ENCODE measurements at places on chromosomes 16 and 17.

- no peak for DNase-seq
These were observed 147.4 kb downstream of the CDK5R1 start for GRCh38 chr17:32634167-32634566.

DNA sequence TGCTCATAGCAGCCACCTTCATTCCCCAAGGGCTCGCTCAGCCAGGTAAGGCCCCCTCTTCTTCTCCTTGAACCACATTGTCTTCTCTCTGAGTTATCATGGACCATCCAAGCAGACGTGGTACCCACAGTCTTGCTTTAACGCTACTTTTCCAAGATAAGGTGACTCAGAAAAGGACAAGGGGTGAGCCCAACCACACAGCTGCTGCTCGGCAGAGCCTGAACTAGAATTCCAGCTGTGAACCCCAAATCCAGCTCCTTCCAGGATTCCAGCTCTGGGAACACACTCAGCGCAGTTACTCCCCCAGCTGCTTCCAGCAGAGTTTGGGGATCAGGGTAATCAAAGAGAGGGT lies 272 bp downstream of the CCL2 start:
- DNase-seq, result no peak

GRCh38 chr16:66916518-66916917 lies 2.2 kb downstream of the CDH16 start:
- no peak for DNase-seq

- no peak for DNase-seq
These were observed 32.4 kb downstream of the RAB11FIP3 start for GRCh38 chr16:457732-458400.

- no peak for DNase-seq
These were observed 4.0 kb downstream of the VAT1 start for GRCh38 chr17:43018008-43018853.

GRCh38 chr16:86519649-86520316 lies 9.5 kb downstream of the FOXF1 start:
- peak; percentile 22 for DNase-seq

GRCh38 chr16:11231367-11231970 lies 24.5 kb downstream of the SOCS1 start:
- DNase-seq, result no peak

- no peak for DNase-seq
These were observed 204.8 kb downstream of the GRIN2A start for GRCh38 chr16:9977333-9977897.

DNA sequence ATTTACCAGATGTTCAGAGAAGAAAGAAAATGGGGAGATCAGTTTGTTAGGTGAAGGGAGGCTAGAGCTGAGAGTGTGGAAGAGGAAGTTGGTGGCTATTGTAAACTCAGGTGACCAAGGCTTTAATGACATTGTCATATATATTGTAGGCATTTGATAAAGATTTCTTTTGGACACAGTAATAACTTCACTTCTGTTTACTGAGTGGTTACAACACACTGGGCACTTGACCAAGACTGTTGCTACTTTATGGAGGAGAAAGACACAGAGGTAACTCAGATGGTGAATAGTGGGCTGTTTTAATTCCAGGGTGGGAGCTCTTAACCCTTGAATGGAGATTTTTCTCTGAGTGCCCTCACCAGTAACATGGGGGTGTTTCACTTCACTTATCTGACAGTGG lies 46.0 kb downstream of the TNRC6A start:
- no peak for DNase-seq

DNA sequence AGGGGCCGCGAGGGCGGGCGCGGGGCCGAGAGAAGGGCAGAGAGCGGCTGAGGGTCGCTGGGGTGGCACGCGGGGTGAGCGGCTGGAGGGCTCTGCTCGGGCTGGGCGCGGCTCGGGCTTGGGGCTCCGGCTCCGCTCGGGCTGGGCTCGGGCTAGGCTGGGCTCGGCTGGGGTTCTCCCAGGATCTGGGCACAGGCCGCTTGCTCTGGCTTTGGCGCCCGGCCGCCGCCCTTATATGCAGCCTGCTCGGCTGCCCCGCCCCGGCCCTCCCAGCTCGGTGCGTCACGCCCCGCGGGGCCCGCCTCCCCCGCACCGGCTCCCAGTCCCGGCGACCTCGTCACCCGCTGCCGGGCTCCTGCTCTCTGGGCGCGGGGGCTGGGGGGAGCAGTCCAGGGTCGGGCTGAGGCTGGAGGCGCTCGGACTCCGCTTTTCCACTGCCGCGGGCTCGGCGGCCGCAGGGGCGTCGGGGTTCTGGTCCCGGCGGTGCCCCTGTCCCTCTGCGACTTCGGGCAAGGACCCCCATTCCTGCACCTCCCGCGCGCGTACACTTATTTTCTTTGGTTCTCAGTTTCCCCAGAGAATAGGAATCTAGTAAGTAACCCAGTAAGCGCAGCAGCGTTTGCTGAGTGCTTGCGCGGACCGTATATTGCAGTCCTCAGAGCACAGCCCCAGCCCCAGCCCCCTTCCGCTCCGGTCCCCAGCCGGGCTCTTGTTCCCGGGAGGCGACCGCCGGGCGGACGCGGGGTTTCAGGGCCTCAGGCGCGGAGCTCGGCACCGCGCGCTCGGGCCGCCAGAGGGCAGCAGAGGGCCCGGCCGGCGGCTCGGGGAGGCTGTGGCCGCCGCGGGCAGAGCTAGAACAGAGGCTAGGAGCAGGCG lies at the start of gene RASD1:
Gene RASD1, minus strand, starts transcription at position 207 of the 876 bp plus-strand sequence. CDS start 214 bp downstream, outside the sequence.
- peak; percentile 54 for DNase-seq

DNA sequence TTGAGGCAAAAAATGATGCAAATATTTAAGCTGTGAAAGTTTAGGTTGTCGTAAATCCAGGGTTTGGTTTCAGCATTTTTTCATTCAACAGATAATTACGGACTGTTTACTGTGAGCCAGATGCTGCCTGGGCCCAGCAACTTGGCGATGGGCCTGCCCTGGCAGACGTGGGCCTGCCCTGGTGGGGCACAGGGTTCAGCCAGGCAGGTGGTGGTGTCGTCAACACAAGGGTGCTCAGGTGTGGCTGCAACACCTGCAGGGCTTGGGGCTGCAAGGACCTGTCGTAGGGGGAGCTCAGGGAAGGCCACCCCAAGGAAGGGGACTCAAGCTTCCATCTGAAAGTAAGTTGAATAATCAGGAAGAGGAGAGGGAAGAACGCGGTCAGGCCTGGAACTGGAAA lies 15.1 kb downstream of the ZC3H18 start:
- DNase-seq, result no peak

DNA sequence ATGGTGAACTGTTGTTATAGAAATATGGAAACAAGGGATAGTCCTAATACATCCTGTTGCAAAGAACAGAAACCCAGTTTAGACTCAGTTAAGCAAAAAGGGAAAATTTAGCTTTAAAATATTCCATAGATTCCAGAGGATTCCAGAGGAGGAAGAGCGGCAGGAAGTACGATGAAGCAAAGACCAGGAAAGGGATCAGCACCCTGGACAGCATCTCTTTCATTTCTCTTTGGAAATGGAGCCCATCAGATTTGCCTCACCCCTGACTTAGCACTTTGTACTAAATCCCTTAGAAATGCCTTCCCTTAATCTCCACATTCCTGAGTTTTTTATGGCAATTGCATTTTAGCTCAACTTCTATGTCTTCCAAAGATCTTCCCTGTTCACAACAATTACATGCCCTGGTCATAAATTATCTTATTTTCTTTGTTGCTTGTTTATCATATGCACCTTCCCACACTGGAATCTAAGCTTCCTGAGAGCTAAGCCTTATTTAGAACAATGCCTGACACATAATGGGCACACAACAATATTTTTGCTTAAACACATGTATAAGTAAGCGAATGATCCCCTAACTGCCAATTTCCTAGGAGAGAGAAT lies 150.0 kb upstream of the RBFOX1 start:
- DNase-seq, result no peak

DNA sequence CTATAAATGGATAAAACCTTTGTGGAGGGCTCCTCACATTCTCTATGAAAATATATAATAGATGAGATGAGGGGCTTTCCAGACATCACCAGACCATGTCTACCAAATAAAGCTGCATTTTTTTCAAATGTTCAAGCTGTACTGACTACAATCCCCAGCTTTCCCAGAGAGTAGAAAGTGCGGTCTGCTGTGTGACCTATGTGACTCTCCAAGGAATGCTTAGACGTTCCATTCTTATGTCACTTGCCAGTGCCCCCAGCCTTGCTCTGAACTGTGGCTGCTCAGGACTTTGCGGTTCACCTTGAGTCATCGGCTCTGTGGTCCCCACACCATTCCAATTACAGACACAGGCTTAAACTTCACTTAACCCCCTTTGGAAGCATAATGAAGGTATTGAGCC lies 47.8 kb upstream of the SCNN1B start:
- no peak for DNase-seq

- no peak for DNase-seq
These were observed 2.1 kb upstream of the PYCR1 start for GRCh38 chr17:81939218-81939617.

GRCh38 chr17:76696763-76697701 lies 13.7 kb downstream of the MXRA7 start:
- no peak for DNase-seq

DNA sequence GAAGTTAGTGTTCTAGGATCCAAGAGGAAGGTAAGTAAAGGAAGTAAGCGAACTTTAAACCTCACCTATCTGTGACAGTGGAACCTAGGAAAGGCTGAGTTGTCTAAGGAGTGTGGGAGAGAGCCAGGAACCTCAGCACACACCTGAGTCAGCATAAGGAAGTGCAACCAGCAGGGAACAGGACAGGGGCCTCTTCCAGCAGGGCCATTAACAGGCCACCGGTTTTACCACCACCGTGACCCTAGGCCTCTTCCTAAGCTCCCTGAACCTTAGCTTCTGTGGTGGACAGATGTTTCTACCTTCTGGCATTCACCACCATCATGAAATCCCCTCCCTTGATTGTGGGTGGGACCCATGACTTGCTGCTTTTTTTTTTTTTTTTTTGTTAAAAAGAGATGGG lies 26.7 kb upstream of the GPATCH8 start:
- no peak for DNase-seq
